Head of caudate nucleus (tissue), 42 donors: ENCODE measurements at places on chromosomes 13 and 19.

GRCh38 chr13:94706843-94707399, 5.4 kb downstream of the SOX21 start:
- DNase-seq, result peak; percentile 71

DNA sequence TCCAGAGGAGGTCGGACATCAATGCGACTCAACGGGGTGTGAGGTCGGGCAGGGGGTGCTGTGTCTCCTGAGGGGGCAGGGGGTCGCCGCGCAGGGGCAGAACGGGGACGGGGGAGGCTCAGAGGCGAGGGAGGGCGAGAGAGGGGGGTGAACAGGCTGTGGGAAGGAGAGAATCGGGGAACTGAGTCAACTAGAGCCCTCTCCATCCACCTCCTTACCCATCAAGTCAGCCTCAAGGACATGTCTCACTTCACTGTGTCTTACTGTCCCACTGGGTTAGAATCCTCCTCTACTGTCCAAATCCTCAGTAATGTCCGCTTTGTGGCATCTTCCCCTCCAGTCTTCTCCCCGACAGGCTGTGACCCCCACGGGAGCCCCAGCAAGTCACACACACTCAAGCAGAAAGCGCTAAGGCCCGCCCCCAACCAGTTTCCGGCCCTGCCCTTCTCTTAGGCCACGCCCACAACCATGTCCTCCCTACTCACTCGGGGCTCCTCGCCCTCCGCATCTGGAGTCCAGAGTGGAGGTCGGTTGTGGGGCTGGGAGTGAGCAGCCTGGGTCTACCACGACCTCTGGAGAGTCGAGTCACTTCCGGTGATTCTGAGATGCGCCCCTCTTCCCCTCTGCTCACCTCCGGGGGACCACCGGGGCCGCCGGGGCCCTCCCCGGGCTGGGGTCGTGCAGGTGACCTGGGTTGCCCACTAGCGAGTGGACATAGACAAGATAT, 9.3 kb downstream of the PLEKHA4 start:
- no peak for DNase-seq

GRCh38 chr19:14073261-14073924, 807 bp downstream of the MISP3 start:
- peak; percentile 78 for DNase-seq

DNA sequence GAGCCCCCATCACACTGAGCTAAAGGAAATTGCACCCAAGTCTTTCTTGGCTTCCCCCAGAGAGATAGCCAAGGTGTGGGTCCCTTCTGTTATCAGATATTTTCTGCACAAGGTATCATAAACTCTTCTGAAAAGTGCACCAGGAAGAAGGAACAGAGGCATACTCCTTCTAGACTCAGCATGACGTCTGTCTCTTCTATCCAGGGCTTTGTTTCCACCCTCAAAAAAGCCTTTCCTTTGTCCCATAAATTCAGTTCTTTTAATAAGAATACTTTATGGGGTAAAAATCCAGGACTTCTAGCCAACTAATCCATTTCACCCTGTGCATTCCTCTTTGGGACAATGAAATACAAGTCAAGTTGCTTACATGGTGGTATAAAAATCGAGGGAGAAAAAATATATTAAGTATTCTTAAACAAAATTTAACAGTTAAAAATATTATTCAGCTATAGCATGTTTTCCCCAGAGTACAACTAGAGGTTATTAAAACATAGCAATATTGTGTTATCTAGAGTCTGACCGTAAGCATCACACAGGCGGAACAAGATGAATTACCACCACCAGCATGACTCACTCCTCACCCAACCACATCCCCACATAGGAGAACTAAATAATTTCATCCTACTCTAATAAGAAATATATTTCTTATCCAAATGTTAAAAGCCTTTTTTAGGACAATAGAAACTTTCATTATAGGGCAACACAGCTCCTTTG, 79.9 kb upstream of the GPC6 start:
- no peak for DNase-seq

DNA sequence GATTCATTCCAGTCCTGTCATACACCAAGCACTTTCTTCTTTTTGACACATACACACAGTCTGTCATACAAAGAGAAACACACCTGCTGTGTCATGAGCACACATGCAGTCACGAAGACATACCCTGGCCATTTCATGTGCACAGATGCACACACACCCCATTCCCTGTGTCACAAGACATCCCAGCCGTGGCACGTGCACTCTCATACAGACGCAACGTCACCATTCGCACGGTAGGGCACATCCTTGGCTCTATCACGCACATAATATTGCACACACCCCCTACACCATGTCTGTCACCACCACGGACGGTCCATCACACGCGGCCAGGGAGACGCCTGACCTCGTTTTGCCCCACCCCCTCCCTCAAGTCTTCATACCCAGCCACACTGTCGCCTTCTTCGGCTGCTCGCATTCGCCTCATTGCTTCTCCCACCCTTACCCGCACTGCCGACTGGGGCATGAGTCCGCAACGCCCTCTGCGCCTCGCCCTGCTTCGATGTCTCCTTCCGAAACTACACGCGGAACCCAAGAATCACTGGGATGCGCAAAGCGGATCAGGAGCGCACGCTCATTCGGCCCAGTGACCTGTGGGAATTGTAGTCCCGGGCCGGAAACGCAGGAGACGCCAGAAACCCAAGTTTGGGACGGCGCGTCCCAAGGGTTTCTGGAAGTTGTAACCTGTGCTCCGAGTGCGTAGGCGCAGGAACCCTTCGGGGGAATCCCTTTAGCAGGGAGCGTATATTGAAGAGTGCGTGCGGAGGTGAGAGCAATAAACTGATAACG, 6.8 kb upstream of the ZNF283 start:
- peak; percentile 75 for DNase-seq

GRCh38 chr13:51905787-51906186, 44.0 kb downstream of the CCDC70 start:
- DNase-seq, result no peak

GRCh38 chr13:20701461-20701860, 2.0 kb upstream of the IL17D start:
- no peak for DNase-seq

- DNase-seq, result peak; percentile 25
These were observed 14.6 kb downstream of the FAM187B start for GRCh38 chr19:35213663-35214632.

DNA sequence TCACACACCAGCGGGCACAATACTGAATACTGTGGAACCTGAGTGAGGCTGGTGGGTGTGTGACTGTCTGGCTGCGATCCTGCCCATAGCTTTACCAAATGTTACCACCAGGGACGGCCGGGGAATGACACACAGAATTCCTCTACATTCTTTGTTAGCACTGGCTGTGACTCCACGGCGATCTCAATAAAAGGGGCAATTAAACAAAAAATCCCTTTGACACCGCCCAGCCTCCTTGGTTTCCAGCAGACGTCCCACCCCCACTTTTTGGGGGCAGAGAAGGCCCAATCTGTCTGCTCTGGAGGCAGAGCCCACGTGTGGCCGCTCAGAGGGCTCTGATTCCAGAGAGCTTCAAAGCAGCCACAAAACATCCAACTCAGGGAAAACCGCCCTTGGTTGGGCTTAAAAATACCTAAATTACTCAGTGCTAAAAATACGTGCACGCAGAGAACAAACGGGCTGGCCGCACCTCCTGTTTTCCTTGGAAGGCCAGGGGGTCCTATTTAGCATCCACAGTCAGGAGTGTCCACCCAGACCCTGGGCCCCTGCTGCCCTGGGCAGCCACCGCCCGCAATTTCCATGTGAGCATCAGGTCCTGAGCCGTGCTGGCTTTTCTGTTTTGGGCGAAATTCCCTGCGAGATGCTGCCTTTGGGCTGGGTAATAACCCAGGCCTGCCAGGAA, 47.8 kb downstream of the GADD45B start:
- peak; percentile 60 for DNase-seq

DNA sequence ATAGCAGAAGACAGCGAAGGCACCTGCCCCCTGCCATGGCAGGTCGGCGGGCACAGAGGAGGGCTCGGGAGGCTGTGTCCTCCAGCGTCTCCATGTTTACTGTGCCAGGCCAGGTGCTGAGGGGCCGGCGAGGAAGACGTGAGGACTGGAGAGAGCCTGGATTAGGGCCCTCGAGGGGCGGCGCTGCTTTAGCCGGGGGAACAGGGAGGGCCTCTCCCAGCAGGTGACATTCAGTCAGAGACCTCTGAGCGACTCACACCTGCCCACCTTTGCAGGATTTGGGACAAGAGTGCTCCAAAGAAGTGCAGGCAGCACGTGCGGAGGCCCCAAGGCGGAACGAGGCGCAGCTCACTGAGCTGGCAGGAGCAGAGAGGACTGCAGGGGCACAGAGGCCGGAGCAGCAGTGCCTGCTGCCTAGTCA, 17.6 kb downstream of the KDM4B start:
- DNase-seq, result no peak
